Thoracic aorta (tissue), 2 donors: ENCODE measurements at places on chromosomes 5 and 9.

GRCh38 chr5:157148734-157149615 lies 6.3 kb upstream of the MED7 start:
- peak; percentile 32 for DNase-seq

- DNase-seq = no peak
Observed at GRCh38 chr5:88660264-88660946, 222.6 kb downstream of the MEF2C start.

- no peak for DNase-seq
Observed at GRCh38 chr9:136159851-136160250, 41.2 kb upstream of the TMEM250 start.

DNA sequence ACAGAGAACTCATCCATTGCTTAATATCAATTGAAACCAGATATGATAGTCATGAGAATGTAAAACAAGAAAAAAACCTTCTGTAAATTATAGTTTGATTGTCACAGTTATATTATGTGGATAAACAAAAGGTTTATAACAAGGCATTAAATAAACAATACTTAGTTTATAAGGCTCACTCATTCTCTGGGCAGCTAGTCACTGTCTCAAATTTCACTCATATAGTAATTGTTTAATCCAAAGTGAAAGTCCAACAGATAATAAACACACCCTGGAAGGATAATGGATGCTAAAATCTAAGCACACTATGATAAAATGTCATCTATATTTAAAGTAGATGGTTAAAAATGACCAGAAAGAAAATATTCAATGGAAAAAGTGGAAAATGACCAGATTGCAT lies 30.8 kb upstream of the SLC12A2 start:
- DNase-seq = no peak

GRCh38 chr9:118522093-118523028 lies 818.2 kb downstream of the TLR4 start:
- DNase-seq = no peak

DNA sequence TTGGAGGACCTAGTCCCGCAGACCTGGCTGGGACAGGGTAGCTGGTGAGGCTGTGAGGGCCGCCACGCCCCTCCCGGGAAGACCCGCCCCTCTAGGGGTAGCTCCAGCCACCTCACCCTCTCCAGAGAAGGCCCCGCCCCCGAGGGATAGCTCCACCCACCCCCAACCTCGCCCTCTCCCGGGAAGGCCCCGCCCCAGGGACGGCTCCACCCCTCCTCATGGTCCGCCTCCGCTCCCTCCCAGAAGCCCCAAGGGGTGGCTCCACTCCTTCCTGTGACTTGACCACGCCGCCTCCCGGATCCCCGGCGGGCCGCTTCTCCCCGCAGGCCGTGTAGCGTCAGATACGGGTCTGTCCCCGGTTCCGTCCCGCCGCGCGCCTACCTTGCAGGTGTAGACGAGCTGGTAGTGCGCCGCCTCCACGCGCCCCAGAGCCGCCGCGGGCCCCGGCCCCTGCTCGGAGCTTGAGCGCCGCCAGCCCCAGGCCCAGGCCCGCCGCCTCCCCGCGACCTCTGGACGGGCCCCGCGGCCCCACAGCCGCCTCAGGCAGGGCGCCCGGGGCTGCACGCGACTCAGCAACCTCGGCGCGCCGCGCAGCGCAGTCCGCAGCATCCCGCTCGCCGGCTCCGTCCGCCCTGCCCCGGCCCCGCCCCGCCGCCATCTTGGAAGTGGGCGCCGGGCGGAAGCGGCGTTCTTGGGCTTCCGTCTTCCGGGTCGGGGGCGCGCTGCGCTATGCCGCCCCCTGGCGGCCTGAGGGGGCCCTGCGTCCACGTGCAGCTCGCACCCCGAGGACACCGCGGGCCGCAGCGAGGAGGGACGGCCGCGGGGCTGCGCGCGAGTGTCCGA lies at the start of gene DNLZ:
TSS of gene DNLZ (minus strand) at position 639 of the 843 bp plus-strand sequence. CDS start at position 609, 30 bp downstream.
- peak; percentile 89 for DNase-seq

GRCh38 chr5:51566953-51567352 lies 183.7 kb downstream of the ISL1 start:
- DNase-seq = no peak

- no peak for DNase-seq
Observed at GRCh38 chr5:131084436-131084835, 80.6 kb downstream of the HINT1 start.

- peak; percentile 95 for DNase-seq
Observed at GRCh38 chr9:129496473-129497004, 124.4 kb downstream of the C9orf50 start.

DNA sequence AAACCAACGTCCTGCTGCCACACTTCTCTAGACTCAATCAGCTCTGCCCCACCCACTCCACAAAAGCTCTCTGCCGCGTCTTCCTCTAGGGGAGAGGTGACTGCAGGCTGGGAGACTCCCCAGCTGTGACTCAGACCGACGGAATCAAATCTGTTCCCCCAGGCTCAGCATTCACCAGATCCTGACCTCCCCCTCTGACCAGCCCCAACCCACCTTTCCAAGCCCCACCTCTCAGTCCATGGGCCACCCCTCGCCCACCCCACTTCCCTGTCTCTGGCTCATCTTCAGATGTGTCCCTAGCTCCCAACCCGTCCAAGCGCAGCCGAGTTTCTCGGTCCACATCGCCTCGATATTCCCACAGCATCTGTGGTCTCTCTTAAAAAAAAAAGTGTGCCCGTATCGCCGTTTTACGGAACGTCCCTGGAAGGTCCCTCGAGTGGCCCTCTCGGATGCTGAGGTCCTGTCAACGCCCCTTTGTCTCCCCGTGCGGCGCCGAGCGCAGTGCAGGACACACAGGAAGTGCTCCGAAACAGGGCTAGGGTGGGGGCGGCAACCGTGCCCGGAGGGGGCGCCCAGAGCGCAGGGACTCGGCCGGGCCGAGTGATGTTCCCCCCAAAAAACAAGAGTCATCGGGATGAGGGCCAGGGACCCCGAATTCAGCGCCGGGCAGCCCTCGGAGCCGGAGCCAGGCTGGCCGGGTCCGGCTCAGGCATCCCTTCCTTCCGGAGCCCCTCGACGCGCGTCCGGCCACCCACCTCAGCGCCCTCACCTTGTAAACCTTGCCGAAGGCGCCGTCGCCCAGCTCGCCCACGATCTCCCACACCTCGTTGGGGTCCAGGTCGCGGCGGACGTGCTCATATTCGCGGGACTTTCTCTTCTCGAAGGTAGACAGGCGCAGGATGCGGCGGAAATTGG lies 649 bp downstream of the STK10 start:
- no peak for DNase-seq

GRCh38 chr5:19536387-19536786 lies 451.6 kb downstream of the CDH18 start:
- DNase-seq = no peak

DNA sequence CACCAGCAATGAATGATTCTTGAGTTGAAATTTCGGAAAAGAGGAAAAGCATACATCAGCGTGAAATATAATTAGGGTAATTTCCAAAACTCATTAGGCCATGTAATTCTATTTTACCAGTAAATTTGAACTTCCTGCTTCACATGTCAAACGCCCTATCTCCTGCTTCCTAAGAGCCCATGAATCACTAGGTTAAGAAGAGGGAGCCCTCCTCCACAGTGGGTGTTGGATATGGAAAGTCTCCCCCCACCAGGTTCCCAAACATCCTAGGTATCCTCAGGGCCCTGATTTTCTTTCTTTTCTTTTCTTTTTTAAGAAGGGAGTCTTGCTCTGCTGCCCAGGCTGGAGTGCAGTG lies 115.2 kb downstream of the SUSD1 start:
- no peak for DNase-seq

DNA sequence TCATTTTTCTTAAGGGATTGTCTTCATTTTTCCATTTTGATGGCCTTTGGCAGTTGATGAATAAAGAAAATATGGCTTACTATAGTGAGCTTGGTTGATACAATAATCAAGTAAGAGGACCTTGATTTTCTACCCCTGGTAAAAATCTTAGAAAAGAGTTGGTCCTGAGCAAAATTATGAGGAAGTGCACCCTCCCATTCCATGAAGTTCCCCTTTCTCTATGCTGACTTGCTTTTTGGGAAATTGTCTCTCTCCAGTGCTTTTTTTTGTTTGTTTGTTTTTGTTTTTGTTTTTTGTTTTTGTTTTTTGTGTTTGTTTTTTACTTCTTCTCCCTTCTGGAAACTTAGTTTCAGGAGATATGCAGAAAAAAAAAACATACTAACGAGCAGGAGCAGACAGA lies 449.2 kb upstream of the ACTBL2 start:
- DNase-seq = no peak

DNA sequence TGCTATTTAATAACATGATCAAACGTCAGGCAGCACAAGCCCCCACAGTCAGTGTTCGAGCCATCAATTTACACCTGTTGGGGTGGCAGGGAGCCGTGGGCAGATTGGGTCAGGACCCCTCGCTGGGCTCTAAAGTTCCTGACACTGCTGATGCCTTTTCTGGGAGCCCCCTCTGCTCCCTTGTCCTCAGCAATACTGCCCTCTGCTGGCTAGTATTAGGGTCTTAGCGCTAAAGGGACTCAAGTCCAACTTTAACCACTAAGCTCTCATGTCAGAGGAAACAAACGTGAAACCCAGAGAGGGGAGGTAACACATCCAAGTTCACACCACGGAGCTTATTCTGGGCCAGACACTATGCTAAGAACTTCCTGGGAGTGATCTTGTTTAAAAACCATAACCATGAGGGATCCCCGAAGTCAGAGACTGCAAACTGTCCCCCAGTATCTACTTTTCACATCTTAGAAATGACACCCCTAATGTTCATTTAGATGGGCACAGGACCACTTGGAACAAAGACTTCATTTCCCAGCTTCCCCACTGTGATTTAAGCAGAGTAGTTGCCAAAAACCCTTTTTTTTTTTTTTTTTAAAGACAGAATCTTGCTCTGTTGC lies 20.4 kb downstream of the ANKS6 start:
- no peak for DNase-seq

DNA sequence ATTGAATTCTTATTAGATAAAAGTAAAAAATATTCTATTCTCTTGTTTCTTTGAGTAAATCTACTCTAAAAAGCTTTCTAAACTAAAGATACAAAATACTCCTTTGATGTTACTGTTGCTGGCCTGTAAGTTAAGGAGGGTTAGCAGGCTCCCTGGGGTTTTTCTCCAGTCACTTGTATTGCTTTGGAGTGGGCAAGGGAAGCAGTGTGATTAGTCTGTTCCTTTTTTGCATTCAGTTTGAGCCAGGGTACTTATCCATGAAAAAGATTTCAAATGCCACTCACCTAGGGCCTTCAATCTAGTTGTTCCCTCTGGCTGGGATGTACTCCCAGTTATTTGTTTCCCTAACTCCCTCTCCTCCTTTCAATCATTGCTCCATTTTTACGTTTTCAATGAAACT lies 256.2 kb upstream of the SMC2 start:
- no peak for DNase-seq

DNA sequence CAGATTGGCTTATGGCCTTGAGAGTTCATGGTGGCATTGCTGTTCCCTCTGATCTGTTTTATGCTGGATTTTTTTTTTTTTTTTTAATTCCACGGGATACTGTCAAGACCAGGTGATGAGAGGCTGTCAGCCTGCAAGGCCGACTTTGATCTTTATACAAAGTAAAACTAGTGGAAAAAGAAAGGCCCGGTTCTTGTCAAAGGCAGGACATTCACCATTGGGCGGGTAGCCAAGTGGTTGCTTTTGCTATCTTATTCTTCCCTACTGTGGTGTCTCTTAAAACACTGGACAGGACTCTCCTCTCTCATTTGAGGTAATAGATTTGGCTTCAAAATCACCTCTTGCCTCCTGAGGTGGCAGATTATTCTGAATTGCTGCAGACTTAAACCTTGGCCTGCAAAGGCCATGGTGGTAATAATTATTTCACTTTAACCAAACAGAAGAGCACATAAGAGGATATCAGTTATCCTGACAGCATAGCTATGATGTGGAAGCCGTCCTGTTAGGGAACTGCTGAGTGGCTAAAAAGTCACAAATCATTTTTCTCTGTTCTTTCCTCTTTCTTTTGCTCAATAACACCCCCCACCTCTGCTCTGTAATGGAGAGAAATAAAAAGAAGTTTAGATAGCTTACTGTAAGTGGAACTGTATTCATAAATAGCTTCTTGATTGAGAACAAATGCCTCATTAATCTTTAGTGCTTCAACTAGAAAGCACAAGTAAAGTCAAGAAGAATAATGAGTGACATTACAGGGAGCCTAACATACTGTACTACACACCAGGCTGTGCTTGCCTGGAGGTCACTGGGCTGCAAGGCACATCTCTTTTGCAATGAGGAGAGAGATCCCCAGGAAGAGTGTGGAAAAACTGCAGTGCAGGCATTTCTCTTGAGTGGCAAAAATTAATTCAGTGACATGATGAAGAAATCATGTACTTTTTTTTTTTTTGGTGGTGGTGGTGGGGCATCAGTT lies 275.6 kb downstream of the KDM4C start:
- DNase-seq = no peak

- DNase-seq = no peak
Observed at GRCh38 chr5:138160706-138161105, 17.7 kb downstream of the BRD8 start.

DNA sequence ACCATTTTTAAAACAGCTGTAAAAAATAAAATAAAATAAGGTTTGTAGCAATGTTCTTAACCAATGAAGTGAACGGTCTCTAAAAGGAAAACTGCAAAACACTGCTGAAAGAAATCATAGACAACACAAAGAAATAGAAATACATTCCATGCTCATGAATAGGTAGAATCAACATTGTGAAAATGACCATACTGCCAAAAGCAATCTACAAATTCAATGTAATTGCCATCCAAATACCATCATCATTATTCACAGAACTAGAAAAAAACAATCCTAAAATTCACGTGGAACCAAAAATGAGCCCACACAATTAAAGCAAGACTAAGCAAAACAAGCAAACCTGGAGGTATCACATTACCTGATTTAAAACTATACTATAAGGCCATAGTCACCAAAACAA lies 67.6 kb upstream of the RGMB start:
- no peak for DNase-seq

DNA sequence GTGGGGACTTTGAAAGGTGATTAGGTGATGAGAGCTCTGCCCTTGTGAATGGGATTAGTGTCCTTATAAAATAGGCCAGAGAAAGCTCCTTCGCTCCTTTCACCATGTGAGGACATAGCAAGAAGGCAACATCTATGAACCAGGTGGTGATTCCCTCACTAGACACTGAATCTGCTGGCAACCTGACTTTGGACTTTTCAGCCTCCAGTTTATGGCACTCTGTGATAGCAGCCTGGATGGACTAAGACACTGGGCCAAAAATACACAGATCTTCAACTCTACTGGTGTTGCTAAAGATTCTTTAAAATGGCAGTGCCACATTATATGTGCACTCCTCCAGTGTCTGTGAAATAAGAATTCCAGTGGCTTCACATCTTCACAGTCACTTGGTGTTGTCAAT lies 41.2 kb upstream of the COL15A1 start:
- DNase-seq = no peak
